ENCODE measurements at places on chromosomes 5 and 9.

DNA sequence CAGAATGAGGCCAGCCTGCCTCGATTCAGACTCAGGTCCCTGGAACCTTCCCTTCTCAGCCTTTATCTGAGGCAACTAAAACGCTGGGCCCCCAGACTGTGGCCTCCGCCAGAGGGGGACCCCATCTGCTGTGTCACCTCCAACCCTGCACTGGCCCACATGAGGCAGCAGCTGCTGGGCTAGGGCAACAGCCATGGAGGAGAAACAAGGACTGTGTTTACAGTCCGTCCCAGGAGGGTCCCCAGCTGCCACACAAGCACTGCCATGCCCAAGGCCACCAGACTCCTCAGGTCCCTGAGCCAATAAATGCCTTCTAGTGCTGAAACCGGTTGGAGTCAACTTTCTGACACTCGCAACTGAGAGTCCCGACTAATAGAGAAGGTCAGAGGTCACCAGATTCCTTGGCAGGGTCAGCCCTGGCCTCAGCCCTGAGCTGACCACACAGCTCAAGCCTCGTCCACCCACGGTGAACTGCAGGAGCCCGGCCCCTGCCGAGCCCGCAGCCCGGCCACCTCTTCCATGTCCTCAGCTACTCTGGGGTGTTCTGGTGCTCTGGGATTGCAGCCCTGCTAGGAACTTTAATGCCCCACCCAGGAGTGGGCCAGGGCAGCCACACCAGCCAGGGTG is 77.0 kb downstream of the ZNF354C start:
- no peak for DNase-seq

GRCh38 chr9:68963416-68963815 is 50.5 kb downstream of the PRKACG start:
- DNase-seq, result no peak

DNA sequence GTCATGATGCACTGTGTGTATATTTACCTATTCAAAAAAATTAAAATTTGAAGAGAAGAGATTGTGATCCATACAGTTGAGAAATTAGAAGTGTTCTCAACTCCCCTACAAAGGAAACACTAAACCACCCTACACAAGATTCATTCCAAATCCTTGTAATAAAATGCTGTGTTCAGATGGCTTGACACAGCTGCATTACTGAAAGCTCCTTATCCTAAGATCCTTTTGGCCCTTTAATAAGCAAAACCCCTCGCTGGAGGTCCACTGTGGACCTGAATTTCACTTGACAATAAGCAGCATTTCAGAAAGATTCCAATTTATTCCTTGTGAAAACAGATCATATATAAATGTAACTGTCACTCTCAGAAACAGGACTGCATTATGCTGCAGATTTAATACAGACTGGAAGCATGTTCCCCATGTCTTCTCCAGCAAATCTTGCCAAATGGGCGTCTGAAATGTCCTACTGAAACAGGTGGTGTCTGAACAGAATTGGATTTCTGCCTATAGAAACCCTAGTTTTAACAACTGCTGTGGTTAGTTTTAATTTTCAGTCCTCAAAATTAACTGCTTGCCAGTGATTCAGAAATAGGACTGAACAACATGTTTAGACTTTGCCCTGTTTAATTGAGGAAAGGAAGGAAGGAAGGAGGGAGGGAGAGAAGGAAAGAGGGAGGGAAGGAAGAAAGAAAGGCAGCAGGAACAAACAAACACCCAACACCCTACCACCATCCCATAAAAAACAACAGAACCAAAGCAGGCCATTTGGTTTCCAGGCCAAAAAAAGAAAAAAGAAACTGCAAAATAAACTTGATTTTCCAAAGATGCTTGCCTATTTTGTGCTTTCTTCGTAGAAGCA is 179.6 kb downstream of the MLLT3 start:
- no peak for DNase-seq

- peak; percentile 82 for DNase-seq
Measured at GRCh38 chr9:128061275-128061960, 5.7 kb downstream of the NAIF1 start.

DNA sequence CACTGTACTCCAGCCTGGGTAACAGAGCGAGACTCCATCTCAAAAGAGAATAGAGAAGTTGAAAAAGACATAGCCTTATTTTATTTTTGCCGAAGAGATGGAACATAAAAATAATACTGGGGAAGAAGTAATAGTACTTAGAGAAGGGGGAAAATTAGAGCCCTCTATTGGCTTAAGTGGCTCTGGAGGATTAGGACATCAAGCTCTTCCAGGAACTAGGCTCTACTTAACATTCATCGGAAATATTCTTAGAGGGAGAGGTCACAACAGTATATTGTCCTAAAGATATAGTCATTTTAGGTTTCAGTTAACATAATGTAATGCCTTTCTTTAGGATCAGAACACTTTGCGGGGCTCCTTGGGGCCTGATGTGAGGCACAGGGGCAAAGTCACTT is 86.0 kb upstream of the PLPP1 start:
- no peak for DNase-seq

- DNase-seq, result no peak
Measured at GRCh38 chr9:93843396-93843795, 111.8 kb downstream of the BARX1 start.

- DNase-seq, result no peak
Measured at GRCh38 chr5:61371474-61371873, 39.4 kb downstream of the ZSWIM6 start.

- no peak for DNase-seq
Measured at GRCh38 chr5:122941737-122942136, 94.8 kb downstream of the PPIC start.

DNA sequence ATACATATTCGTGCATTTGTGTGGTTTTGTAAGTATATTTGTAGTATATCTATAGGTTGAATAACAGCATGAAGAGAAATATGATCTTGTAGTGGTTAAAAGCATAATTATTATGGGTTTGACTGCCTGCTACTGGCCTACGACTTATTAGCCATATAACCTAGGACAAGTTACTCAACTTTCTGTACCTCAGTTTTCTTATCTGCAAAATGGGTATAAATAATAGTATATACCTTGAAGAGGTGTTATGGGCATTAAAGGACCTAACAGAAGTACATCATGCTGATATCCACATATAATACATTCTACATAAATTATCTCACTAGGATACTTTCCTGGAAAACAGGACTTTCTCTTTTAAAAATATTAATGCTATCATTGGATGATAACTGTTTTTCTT is 118.3 kb upstream of the ELL2 start:
- DNase-seq, result no peak

- no peak for DNase-seq
Measured at GRCh38 chr5:138391859-138392386, 39.4 kb downstream of the KDM3B start.

DNA sequence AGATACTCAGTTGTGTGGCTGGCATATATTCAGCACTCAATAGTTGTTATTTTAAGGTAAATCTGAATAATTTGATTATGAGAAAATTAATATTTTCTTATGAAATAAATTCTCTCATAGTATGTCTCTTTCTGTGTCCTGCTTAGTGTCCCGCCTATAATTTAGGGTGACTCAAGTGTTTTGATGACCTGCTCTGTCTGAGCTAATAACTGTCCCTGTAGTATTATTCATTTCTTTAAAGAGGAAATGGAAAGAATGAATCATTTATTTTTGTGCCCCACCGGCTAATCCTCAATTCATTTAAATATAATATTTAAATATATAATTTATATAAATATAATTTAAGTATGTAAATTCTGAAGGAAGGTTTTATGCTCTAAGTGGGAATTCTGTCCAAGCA is 4.1 kb downstream of the SLC1A1 start:
- DNase-seq, result no peak

DNA sequence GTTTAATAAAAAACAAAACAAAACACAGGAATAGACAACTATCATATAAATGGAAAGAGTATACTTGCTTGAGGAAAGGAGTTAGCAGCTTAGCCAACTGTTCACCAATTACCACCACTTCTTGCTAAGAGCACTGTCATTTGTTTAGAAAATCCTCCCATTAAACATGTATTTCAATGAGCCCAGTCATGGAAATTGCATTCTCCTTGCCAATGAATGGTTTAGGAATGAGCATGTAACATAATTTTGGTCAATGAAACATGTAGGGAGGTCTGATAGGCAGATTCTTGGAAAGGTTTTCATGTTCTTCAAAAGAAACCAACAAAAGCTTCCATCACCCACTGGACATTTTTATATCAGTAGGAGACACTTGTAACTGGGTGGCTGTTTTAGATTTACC is 502.8 kb upstream of the PAPPA start:
- no peak for DNase-seq

DNA sequence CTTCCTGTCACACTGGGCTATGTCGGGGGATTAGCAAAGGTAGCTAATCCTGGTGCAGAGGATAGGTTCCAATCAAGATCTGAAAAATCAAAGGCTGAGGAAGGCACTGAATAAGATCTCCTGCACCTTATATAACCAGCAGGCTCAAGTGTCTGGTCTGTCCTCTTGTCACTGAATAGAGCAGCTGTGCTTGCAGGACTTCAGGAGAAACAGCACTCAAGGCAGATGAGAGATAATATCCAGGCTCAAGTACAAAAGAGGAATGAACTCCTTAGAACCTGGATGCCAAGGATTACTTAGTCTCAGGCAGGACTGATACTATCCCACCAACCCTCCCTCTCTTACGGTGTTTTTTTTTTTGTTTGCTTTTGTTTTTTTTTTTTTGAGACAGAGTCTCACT is 108.8 kb upstream of the LRRTM2 start:
- no peak for DNase-seq

DNA sequence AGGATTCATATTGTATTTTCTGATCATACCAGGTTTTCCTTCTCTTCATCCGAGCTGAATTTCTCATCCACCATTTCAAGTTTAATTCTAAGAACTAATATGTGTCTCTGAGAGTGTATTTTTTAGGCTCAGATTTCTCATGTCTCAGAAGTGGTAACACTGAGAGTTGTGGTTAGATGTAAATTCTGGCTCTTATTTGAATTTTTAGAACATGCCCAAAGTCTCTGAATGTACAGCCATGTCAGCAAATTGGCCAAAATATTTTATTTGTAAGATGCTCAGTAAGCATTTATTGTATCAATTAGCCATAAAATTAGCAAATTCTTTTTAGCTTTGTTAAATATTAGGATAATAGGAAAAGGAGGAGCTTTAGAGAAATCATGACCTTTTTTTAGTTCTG is 16.6 kb downstream of the SV2C start:
- no peak for DNase-seq

DNA sequence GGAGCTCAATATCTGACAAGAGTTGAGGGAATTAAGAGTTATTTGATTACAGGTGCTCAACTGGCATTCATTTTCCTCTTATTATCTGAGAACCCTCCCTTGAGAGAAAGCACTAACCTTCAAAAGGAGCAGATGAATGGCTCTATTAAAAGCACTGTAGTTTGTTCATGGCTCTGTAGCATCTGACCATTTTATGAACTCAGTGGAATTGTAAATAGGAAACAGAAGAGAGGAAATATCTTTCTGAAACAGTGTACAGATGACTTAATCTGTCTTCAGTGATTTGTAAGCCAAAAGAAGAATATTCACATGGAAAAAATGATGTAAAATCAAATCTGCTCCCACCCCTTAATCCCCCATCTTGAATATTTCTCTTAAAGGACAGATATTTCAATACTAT is 810.4 kb upstream of the GRAMD2B start:
- DNase-seq, result no peak

DNA sequence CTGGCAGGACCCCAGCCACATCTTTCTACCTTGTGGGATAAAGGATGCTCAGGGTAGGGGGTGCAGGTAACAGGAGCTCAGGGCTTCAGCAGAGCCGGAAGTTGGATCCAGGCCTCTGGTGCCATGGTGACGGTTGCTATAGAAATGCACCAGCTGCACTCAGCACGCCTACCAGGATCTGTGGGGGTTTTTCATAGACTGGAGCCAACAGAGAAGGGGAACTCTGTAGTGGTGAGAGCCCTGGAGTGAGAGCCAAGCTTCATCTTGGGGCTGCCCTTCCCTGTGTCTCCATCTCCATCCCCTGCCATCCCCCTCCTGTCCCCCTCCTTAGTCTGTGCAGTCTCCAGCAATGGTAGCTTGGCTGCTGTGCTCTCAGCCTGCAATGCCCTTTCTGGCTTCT is 27.5 kb upstream of the BOD1 start:
- no peak for DNase-seq

GRCh38 chr5:111927191-111927590 is 170.2 kb upstream of the NREP start:
- no peak for DNase-seq

- no peak for DNase-seq
Measured at GRCh38 chr9:35660966-35661415, 2.9 kb downstream of the CCDC107 start.

GRCh38 chr9:109699019-109699418 is 81.0 kb upstream of the PALM2AKAP2 start:
- DNase-seq, result no peak

DNA sequence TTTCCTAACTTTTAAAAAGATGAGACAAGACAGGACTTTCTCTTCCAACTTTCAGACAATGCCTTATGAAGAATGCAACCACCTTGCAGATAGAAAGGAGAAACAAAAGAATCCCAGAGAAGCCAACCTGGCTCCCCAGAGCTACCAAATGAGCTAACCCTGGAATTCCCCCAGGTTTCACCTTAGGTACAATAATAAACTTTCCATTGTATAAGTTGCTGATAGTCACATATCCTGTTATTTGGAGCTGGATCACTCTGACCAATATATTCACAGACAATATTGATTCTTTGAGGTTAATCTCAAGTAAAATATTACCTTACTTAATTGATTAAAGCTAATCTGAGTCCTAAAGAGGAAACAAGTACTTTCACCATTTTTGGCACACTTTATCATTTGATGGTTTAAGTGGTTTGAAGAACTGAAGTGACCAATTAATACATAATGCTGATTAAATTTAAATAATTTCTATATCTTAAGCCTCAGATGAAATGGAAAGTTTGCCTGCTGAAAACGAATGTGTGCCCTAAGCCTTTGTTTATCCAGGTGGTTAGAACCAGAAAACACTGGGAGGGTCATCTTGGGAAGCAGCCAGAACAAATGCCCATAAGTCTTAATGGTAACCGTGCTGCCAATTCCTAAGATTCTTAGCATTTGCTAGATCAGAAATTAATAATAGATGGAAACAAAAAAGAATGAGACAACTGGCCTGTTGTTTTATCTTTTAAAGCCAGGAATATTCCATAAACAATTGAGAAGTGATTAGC is 159.6 kb upstream of the SLC12A2 start:
- DNase-seq, result no peak

Measured in KBM-7 (cell line).